ENCODE measurements at places on chromosomes 11 and 22.

- no peak for DNase-seq
Measured at GRCh38 chr22:27729246-27729645, 72.3 kb downstream of the MN1 start.

DNA sequence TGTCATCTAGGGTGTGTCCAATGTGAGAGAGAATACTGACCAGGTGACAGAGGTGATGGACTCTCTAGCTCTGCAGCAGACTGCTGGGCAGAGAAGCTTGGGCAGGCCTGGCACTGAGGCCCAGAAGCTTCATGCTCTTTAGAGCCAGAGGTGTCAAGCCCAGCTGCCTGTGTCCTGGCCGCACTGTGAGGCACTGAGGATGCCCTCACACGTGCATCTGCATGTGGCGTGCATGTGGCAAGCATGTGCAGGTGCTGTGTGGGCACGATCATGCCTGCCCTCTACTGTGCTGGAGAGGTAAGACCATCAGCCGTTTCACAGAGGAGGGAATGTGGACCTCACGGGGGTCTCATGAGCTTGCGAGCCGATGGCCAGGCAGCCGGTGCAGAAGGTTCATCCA, 15.8 kb upstream of the TXNRD2 start:
- no peak for DNase-seq

DNA sequence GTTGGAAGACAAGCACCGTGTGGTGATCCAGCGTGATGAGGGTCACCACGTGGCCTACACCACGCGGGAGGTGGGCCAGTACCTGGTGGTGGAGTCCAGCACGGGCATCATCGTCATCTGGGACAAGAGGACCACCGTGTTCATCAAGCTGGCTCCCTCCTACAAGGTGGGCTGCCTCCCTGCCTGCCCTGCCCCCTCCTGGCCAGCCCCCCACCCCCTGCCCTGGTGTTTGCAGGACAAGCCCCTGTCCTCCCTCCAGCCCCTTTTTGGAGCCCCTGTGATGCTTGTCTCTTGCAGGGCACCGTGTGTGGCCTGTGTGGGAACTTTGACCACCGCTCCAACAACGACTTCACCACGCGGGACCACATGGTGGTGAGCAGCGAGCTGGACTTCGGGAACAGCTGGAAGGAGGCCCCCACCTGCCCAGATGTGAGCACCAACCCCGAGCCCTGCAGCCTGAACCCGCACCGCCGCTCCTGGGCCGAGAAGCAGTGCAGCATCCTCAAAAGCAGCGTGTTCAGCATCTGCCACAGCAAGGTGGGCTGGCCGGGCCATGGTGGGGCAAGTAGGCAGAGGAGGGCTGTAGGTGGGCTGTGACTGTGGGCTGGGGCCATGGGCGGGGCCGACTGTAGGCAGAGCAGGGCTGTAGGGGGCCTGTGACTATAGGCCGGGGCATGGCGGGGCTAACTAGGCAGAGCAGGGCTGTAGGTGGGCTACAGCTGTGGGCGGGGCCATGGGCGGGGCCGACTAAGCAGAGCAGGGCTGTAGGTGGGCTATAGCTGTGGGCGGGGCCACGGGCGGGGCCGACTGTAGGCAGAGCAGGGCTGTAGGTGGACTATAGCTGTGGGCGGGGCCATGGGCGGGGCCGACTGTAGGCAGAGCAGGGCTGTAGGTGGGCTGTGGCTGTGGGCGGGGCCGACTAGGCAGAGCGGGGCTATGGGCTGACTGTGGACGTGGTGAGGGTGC, 13.6 kb downstream of the MUC2 start:
- DNase-seq: no peak

DNA sequence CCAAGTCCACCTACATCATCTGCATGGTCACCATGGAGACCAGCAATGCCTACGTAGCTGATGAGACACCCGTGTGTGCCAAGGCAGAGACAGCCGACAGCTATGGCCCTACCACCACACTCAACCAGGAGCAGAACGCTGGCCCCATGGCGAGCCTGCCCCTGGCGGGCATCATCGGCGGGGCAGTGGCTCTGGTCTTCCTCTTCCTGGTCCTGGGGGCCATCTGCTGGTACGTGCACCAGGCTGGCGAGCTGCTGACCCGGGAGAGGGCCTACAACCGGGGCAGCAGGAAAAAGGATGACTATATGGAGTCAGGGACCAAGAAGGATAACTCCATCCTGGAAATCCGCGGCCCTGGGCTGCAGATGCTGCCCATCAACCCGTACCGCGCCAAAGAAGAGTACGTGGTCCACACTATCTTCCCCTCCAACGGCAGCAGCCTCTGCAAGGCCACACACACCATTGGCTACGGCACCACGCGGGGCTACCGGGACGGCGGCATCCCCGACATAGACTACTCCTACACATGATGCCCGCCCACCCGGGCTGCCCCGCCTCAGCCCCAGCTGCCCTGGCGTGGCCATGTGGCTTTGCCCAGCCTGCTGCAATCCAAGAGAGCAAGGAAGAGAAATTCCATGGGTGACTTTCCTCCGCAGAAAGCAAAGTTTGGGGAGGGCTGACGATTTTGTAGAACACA, 48.0 kb downstream of the MACROD1 start:
- no peak for DNase-seq

DNA sequence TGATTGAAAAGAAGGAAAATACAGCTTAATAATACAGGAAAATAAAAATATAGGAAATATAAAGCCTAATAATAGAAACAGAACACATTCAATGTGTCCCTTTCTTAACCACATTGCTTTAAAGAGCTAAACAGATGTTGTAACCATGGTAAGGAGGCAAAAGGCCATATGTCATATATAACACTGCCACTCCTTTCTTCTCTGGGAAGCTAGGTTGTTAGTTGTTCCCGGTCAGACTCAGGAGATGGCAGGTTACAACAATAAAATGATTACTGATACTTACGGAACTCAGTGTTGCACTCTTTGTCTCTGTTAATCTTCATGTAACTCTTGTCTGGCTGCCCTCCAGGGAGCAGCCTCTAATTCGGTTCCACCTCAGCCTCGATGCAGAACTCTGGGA, 134.7 kb upstream of the PGR start:
- DNase-seq: no peak

GRCh38 chr11:63917692-63918506, 935 bp upstream of the RCOR2 start:
- peak; percentile 8 for DNase-seq

DNA sequence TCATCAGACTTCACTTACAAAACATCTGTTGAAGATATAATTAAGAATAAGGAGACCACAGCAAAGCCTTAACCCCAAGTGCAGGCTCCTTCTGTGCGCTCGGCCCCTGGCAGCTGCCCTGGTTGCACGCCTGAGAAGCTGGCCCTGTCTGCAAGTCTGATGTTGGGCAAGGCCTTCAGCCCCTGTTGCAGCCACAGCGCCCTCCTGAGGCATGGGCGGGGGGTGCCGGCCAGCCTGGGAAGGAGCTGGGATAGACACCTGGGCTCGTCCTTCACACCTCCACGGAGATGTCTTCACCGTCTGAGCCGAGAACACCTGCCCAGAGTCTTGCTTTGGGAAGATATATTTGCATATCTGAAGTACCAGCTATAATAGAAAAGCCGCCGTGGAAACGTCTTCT, 104.1 kb downstream of the MPPED1 start:
- no peak for DNase-seq

All from CD4-positive, alpha-beta T cell treated with Interleukin-4 for 4 hours (primary cell).